ENCODE measurements at places on chromosomes 12 and 14.

- DNase-seq = no peak
Observed at GRCh38 chr14:24196071-24197055, 1.1 kb upstream of the TM9SF1 start.

- DNase-seq = no peak
Observed at GRCh38 chr12:45934956-45935355, 55.4 kb downstream of the SCAF11 start.

- DNase-seq = no peak
Observed at GRCh38 chr14:89644641-89645040, 227.6 kb upstream of the FOXN3 start.

DNA sequence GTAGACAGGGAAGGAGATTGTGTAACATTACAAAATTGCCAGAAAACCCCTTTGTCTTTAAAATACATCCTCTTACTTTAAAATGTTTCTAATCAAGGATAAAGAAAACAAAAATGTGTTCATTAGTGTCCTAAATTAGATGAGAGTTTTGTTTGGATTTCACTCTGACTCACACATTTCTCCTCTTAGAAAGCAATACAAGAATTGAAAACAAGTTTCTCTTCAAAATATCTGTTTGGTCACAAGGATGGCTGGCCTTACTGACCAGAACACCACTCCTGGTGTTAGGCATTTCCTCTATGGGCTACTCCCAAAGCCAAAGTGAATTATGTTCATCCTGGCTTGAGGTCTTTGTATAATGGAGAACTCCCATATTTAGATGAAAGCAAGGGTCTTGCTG lies 6.4 kb downstream of the GUCY2C start:
- DNase-seq = no peak

DNA sequence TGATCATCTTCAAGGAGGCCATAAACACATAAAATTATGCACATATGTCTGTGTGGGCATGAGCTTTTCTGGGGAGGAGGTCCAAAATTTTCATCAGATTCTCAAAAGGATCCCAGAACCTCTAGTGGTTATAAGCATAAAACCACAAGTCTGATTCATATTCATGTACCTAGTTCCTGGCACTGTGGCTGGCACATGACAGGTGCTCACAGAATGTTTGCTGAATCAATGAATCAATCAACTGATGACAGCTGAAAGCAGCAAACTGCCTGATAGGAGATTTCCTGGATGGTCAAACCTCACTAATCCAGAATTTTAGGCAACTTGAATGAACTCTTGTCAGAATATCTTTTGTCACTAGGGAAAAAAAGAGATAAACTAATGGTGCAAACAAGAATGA lies 13.5 kb upstream of the CMKLR1 start:
- DNase-seq = no peak

- DNase-seq = no peak
Observed at GRCh38 chr12:3389986-3390385, 101.0 kb upstream of the PRMT8 start.

DNA sequence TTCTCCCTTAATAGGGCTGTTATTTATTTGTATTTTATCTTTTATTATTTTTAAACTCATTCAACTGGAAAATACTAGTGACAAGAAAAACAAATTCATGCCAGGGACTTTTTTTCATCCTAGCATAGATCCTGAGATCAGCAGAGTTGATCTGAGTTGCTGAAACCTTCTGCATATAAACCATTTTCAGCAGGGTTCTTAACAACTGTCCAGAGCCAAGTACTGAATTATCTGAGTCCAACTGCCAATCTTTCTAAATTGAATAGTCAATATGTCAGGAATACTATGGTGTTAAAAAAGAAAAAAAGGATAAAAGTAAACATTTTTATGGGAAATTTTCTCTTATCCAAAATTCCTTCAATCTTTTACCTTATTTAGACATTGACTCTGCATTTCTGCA lies 28.6 kb downstream of the CDC42BPB start:
- DNase-seq = no peak

DNA sequence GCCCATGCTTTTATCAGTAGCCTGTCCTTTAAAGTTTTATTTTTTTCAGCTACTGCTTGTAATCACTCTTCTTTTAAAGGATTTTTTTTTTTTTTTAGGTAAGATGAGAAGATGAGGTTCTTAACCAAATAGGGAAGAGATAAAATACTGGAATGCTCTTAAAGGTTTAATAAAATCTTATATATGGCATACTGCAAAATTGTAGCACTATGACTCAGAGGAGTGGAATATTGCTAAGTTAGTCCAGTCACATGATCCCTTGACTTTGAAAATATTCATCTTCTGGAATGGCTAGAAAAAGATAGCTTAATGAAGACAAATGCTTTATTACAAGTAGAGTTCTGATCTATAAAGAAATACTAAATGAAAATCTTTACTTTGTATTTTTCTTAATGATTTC lies 116.6 kb downstream of the NAV3 start:
- no peak for DNase-seq

DNA sequence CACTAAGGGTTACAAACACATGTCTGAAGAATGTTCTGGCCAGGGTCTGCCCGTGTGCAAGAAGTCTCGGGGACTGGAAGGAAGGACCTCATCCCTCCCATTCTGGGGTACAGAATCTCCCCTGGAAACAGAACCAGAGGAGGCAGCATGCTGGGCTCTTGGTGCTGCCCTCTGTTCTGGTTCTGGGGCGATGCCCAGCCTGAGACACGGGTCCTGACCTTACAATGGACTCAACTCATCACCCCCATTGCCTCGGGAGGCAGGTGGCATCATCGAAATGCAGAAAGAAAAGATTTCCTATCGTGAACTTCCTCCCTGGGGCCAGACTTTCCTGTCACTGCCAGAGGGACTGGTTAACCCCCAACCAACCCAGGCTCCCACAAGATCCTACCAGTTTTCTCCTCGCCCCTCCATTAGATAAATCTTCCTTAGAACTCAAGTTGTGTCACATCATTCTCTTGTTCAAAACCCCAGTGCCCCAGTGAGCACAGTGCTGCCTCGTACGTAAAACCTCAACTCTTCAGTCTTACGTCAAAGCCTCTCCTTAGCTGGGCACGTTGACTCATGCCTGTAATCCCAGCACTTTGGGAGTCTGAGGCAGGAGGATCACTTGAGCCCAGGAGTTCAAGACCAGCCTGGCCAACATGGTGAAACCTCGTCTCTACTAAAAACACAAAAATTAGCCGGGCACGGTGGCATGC lies 52.1 kb downstream of the PSMA6 start:
- no peak for DNase-seq

DNA sequence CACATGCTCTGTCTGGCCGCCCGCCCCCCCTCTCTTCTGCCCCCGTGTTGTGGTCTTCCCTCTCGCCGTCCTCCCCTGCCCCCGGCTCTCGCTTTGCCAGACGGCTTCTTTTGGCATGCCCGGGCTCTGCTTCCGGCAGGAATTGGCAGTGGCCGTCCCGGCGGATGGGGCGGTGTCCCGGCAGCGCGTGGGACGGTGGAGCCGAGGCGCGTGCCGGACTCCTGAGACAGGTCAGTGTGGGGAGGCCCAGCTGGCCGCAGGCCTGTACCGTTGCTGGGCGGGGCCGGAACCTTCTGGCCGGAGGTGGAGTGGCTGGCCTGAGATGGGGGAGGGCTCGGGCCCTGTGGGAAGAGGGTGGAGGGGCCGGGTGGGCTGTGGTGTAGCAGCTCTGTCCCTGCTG lies 17.1 kb downstream of the KIF26A start:
- no peak for DNase-seq

- DNase-seq = no peak
Observed at GRCh38 chr12:24240707-24241106, 291.2 kb upstream of the SOX5 start.

GRCh38 chr12:107564946-107565345 lies 120.7 kb upstream of the PWP1 start:
- DNase-seq = no peak

DNA sequence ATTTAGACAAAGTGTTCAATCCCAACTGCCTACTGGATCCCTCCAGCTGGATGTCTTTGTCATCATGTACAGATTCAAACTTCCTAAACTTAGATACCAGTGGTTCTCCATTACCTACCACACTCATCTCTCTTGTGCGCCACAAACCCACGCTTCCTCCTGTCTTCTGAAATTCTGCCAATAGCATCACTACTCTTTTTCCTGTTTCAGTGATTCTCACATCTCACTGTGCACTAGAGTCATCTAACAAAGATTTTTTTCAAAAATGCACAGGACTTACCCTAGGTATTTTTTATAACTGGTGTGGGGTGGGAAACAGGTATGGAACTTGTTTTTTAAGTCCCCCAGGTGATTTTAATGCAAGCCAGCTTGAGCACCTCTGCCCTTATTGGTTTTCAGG lies 5.9 kb downstream of the PSMB5 start:
- no peak for DNase-seq

- DNase-seq = no peak
Observed at GRCh38 chr12:57107456-57108155, 3.6 kb downstream of the STAT6 start.

DNA sequence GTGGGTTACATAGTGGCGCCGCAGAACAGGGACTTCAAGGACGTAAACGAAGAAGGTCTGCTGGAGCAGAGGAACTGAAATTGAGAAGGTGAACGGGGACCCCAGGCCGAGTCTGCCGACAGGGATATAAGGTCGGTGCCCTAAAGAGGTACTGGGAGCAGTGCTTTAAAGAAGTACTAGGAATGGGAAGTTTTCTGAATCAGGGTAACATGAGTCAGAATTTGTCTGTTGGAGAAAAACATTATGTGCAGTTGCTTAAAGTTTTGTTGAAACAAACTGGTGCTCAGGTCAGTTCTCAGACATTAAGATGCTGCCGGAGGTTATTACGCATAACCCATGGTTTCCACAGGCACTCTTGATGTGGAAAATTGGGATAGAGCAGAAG lies 14.8 kb upstream of the SLC10A1 start:
- no peak for DNase-seq

DNA sequence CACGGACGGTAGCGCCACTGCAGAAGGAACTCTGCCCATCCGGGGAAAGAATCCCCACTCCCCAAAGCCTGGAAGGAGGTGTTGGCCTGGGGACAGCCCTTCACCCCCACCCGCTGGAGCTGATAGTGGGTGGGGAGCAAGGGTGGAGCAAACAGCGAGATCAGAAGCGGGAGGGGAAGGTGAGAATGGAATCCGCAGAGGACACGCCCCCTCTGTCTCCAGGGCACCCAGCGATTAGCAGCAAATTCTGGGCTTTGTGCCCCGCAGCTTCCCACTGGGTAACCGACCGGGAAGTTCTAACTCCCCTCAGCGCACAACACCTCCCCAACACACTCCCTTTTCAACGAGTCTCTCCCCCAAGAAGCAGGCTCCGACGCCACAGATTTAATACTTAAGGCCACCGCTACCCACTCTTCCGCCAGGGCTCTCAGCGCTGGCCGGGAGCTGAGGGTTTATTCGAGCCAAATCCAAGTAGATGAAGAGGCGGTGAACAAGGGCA lies 1.4 kb downstream of the SLC25A29 start:
- peak; percentile 73 for DNase-seq

- DNase-seq = no peak
Observed at GRCh38 chr14:36504771-36505175, 15.3 kb downstream of the NKX2-1 start.

- DNase-seq = no peak
Observed at GRCh38 chr14:72680853-72681640, 212.9 kb downstream of the DPF3 start.

GRCh38 chr12:26830363-26830762 lies 2.6 kb downstream of the ITPR2 start:
- no peak for DNase-seq

DNA sequence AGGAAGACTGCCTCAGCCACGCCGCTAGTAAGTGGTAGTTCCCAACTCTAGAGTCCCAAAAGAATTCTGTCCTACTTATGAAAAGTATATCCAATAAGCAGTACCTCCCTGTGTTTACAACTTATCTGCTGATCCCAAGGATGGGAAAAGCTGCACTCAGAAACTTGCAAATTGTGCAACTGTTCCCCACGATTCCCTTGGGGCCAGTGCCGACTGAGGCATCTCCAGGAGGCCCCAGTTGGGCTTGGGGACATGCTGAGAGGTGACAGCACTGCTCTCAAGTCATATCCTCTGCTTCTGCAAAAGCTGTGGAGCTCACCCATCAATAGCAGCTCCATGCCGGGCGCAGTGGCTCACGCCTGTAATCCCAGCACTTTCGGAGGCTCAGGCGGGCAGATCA lies 23.7 kb downstream of the SPRING1 start:
- DNase-seq = no peak

DNA sequence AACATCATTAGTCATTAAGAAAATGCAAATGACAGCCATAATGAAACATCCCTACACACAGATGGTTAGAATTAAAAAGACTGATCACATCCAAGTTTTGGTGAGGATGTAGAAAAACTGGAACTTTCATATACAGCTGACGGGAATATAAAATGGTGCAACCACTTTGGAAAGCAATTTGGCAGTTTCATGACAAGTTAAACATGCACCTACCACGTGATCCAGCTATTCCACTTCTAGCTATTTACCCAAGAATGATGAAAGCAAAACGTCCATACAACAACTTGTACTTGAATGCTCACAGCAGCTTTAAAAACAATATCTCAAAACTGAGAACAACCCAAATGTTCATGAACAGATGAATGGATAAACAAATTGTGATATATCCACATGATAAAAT lies 77.9 kb upstream of the AVPR1A start:
- no peak for DNase-seq

- peak; percentile 13 for DNase-seq
Observed at GRCh38 chr14:80390906-80391305, 179.6 kb upstream of the DIO2 start.

Data from H1 (cell line).